ENCODE measurements at places on chromosomes 1 and 21. TPM values are rescaled to one million over a fixed set of nuclear protein-coding genes. Genes with fewer than 3 reads are reported as not detected.

DNA sequence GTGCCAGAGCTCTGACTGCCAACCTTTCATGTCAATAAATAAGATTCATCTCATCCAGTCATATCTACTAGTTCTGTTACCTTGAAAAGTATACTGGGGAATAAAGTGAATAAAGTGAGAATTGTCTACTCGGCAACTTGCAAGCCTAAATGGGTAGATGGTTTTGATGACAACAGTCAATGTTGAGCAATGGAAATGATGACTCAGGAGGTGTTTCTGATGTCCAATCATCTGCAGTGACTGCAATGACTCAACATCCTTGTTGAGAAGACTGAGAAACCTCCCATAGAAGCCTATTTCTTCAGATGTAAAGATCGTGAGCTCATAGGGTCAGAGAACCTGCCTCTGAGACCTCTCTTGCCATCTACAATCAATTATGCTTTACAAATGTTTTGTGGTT, 276.4 kb downstream of the SPATA17 start:
- H3K27ac ChIP-seq = no peak overlapping the region
- no peaks in the 10 kb centered on the region for H3K36me3 ChIP-seq
- no peak for DNase-seq
- no peak overlapping the region for H3K4me3 ChIP-seq
- no peaks in the 10 kb centered on the region for H3K27me3 ChIP-seq

GRCh38 chr1:200967693-200968468, 55.6 kb downstream of the KIF21B start:
- no peak overlapping the region for H3K27ac ChIP-seq
- DNase-seq = no peak
- H3K4me3 ChIP-seq = no peak overlapping the region
- no peaks in the 10 kb centered on the region for H3K27me3 ChIP-seq
- no peaks in the 10 kb centered on the region for H3K4me1 ChIP-seq

DNA sequence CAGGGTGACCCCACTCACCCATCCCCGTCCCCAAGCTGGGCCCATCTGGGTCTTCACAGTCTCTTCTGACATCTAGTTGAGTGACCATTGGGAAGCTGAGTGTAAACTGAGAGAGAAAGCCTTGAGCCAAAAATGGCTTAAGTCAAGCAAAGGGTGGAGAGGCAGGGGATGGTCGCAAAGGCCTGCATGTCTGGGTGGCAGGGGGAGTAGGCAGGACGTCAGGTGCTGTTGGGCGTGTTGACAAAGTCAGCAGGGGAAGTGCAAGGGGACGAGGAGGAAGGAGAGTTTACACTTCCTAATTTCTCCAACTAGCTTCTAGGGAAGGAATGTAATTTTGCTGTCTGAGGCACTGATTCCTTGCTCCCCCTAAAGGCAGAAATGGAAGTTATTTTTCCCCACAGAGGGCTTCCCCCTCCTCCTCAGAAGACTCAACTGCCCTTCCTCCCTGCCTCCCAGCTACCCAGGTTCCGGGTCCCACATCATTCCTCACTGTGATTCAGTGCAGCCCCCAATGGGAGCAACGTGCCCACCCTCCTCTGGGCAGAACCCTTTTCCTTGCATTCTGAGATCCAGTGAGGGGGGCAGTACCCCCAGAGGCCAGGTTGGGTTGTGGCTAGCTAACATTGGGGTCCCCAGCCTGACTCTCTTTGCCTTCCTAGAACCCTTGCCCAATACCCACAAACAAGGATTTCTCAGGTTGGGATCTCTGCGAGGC, 1.2 kb upstream of the ADORA1 start:
- peak; percentile 22 for DNase-seq
- no peaks in the 10 kb centered on the region for H3K36me3 ChIP-seq
- peaks cover 10% of the 10 kb centered on the region for H3K4me1 ChIP-seq
- H3K27ac ChIP-seq = no peak overlapping the region

DNA sequence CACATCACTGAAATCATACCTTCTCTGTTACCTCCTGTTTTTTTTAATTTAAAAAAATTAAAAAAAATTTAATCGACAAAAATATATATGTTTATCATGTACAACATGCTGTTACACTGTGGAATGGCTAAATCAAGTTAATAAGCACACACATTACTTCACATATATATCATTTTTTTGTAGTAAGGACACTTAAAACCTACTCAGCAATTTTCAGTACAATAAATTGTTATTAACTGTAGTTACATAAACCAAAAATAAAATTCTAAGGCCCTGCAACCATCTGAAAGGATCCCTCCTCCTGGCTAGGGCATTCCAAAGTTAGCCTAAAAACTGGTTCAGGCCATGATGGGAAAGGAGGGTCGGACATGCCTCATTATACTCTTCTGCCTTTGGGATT, 23.6 kb upstream of the COQ8A start:
- peaks cover 16% of the 10 kb centered on the region for H3K4me1 ChIP-seq
- DNase-seq = no peak
- H3K4me3 ChIP-seq = no peak overlapping the region
- no peaks in the 10 kb centered on the region for H3K27me3 ChIP-seq

OR2T3 gene
- total RNA-seq = not detected

- H3K4me1 ChIP-seq = peaks cover 21% of the 10 kb centered on the region
- peaks cover 42% of the 10 kb centered on the region for H3K27me3 ChIP-seq
- no peak overlapping the region for H3K27ac ChIP-seq
- no peaks in the 10 kb centered on the region for H3K36me3 ChIP-seq
- no peak overlapping the region for H3K4me3 ChIP-seq
These were observed 32.9 kb downstream of the VWA5B1 start for GRCh38 chr1:20323613-20323920.

GRCh38 chr1:15640667-15641066, 23.4 kb downstream of the DDI2 start:
- peaks cover 8% of the 10 kb centered on the region for H3K4me1 ChIP-seq
- H3K27ac ChIP-seq = peak overlapping the region; percentile 42
- H3K36me3 ChIP-seq = peaks cover 38% of the 10 kb centered on the region

GRCh38 chr1:62438163-62438562, 1.3 kb downstream of the USP1 start:
- no peaks in the 10 kb centered on the region for H3K27me3 ChIP-seq
- H3K4me3 ChIP-seq = peak overlapping the region; percentile 92
- DNase-seq = no peak
- H3K4me1 ChIP-seq = peaks cover 37% of the 10 kb centered on the region
- peaks cover 35% of the 10 kb centered on the region for H3K36me3 ChIP-seq

OR2T35 gene
- not detected for total RNA-seq

CDK18 gene
- total RNA-seq = 5.2 TPM

DNA sequence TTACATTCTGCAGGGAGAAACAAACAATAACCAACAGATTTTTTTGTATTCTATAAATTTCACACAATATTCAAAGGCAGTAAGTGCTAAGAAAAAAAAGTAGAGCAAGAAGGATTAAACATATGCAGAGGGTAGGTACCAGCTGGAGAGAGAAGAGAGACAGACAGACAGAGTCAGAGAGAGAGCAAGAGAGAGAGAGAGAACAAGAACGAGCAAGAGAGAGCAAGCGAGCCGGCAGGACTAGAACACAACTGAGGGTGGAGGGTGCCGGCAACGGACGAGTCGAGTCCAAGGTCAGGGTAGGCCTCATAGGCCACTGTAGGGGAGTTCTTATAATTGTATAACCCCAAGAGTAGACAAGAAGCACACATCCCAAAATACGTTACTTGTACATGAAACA, 97.1 kb downstream of the RERE start:
- DNase-seq = no peak
- H3K27me3 ChIP-seq = no peaks in the 10 kb centered on the region
- no peak overlapping the region for H3K4me3 ChIP-seq
- H3K36me3 ChIP-seq = no peaks in the 10 kb centered on the region

MOV10 gene
- 112 TPM for total RNA-seq

- H3K27me3 ChIP-seq = peaks cover 3% of the 10 kb centered on the region
- no peak overlapping the region for H3K4me3 ChIP-seq
- no peaks in the 10 kb centered on the region for H3K36me3 ChIP-seq
- DNase-seq = no peak
- H3K4me1 ChIP-seq = no peaks in the 10 kb centered on the region
- no peak overlapping the region for H3K27ac ChIP-seq
These were observed 268.1 kb downstream of the DNM3 start for GRCh38 chr1:172109359-172109758.

GRCh38 chr1:74235153-74235552, at the start of gene TNNI3K:
Gene TNNI3K (plus strand): TSS chr1:74235387. CDS start chr1:74235452, 65 bp downstream.
- H3K4me3 ChIP-seq = no peak within 1 kb of the TSS
- no peaks in the 10 kb centered on the region for H3K4me1 ChIP-seq
- H3K27me3 ChIP-seq = no peaks in the 10 kb centered on the region
- DNase-seq = no peak
- H3K36me3 ChIP-seq = no peaks in the 10 kb centered on the region

DNA sequence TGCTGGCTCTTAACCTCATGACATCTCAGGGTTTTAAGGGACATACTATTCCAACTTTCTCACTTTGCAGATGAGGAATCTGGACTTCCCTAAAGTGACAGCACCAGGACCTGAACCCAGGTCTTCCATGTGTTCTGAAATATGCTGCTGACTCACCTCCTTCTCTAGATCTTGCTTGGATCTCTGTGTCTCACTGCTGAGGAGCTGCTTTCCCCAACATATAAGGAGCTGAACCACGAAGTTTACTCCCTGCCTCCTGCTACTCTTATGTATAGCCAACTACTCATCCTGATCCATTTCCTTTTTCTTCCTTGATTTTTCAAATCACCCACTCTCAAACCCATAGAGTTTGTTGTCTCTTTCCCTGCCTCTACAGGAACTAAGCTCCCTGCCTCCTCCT, 38.2 kb downstream of the ALG14 start:
- no peaks in the 10 kb centered on the region for H3K4me1 ChIP-seq
- H3K27ac ChIP-seq = no peak overlapping the region
- no peak overlapping the region for H3K4me3 ChIP-seq
- DNase-seq = no peak

GRCh38 chr1:33382661-33383415, 48.1 kb downstream of the PHC2 start:
- no peak overlapping the region for H3K27ac ChIP-seq
- DNase-seq = peak; percentile 19
- H3K4me1 ChIP-seq = peaks cover 17% of the 10 kb centered on the region
- peaks cover 55% of the 10 kb centered on the region for H3K27me3 ChIP-seq
- no peak overlapping the region for H3K4me3 ChIP-seq
- no peaks in the 10 kb centered on the region for H3K36me3 ChIP-seq

- H3K27me3 ChIP-seq = peaks cover 4% of the 10 kb centered on the region
- no peak overlapping the region for H3K27ac ChIP-seq
- DNase-seq = no peak
- H3K36me3 ChIP-seq = peaks cover 9% of the 10 kb centered on the region
- H3K4me1 ChIP-seq = no peaks in the 10 kb centered on the region
- H3K4me3 ChIP-seq = no peak overlapping the region
These were observed 70.0 kb upstream of the COA6 start for GRCh38 chr1:234303231-234303630.

GRCh38 chr1:180800945-180801344, 111.8 kb upstream of the KIAA1614 start:
- H3K4me3 ChIP-seq = no peak overlapping the region
- H3K27me3 ChIP-seq = no peaks in the 10 kb centered on the region
- peaks cover 8% of the 10 kb centered on the region for H3K36me3 ChIP-seq

DNA sequence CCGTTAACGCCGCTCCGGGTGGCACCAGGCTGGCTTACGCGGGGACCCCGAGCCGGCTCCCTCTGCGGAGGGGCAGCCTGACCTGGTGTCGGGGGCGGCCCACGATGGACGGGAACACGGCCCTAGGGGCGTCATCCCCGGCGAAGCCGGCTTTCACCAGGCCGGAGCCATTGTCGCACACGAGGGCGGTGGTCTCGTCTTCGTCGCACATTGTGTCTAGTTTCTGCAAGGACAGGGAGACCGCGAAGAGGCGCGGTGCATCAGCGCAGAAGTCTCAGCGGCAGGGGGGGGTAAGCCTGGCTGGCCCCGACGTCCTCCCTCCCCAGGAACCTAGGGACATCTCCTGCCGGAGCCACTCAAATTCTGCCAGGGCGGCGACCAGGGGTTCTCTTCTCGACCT, 989 bp downstream of the ACTA1 start:
- peaks cover 4% of the 10 kb centered on the region for H3K36me3 ChIP-seq
- no peak overlapping the region for H3K27ac ChIP-seq
- no peak for DNase-seq
- peaks cover 15% of the 10 kb centered on the region for H3K4me1 ChIP-seq
- H3K4me3 ChIP-seq = no peak overlapping the region

DNA sequence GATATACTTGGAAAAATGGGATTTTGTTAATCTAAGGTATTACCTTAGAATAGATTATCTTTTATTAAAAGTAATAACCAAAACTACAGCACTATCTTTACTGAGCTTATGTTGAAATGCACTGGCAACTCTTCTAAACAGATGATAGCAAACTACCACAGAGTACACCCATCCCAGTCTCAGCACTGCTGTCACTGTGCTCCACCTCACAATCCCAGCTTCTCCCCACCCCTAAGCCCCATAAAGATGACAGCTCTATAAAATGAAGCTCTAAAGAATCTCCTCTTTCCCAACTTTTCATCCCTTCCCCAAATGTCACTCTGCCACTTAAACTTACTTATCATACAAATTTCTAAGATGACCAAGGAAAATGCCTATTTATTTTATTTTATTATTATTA, 6.4 kb downstream of the DSTYK start:
- H3K27ac ChIP-seq = no peak overlapping the region
- no peak overlapping the region for H3K4me3 ChIP-seq
- peaks cover 46% of the 10 kb centered on the region for H3K4me1 ChIP-seq
- no peak for DNase-seq
- H3K27me3 ChIP-seq = no peaks in the 10 kb centered on the region

DNA sequence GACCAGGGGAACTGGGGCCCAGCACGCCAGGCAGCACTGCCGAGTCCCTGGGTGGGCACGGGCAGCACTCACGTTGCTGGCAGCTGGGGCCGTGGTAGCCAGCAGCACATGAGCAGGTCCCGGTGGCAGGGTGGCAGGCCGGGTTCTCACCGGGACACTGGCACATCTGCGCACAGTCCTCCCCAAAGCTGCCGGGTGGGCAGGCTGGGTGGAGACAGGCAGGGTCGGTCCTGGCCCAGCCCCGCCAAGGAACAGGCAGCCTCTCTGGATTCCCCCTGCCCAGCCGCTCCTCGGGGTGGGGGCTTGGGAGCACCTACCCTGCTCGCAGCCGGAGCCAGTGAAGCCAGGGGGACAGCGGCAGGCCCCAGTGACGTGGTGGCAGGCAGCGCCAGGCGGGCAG, 42.5 kb downstream of the ARHGEF16 start:
- no peaks in the 10 kb centered on the region for H3K27me3 ChIP-seq
- no peak overlapping the region for H3K27ac ChIP-seq
- H3K4me3 ChIP-seq = no peak overlapping the region
- DNase-seq = no peak
